ENCODE measurements at places on chromosomes 1 and 21.

DNA sequence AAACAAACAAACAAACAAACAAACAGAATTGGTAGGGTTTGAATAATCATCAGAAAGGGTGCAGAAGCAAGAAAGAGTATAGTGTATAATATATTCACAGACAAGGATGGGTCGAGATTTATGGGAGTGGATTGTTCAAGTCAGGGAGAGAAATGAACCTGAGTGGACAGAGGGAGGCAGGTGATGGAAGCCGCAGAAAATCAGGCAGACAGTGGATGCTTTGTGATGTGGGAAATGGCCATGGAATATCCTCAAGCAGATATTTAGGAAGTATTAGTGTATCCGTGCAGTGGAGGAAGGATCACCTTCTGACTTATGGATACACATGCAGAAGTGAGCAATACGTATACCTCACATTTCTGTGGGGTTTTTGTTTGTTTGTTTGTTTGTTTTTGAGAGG lies 14.0 kb upstream of the SLC45A1 start:
- DNase-seq: no peak

DNA sequence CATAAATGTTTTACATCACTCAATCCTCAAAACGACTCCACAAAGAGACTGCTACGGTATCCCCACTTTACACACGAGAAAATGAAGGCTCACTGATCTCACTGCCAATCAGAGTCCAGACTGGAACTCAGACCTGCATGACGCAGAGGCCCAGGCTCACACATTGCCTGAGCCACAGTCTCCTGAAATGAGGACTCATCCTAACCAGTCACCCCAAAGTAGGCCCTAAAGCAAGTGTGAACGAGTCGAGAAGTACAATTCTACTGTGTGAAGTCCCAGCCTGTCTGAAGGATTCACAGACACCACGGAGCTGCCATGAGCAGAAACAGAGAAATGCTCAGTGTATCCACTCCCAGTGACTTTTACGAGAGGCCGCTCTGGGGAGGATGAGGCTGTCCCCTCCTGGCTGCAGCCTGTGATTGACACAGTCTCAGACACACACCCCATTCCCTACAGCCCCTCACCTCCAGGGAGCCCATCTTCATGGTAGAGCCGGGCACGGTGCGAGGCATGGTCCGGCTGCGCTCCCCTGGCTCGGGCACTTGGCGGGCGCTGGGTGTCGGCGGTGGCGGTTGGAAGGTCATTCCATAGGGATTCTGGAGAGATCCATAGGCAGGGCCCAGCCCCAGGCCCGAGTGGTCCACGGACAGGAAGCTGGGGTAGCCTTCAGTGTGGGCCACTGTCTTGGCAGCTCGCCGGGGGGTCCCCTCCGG lies 26.7 kb upstream of the COL16A1 start:
- no peak for DNase-seq

- no peak for DNase-seq
Measured at GRCh38 chr1:114097109-114097508, 56.6 kb downstream of the SYT6 start.

- DNase-seq: no peak
Measured at GRCh38 chr1:231581859-231582258, 44.7 kb upstream of the DISC1 start.

DNA sequence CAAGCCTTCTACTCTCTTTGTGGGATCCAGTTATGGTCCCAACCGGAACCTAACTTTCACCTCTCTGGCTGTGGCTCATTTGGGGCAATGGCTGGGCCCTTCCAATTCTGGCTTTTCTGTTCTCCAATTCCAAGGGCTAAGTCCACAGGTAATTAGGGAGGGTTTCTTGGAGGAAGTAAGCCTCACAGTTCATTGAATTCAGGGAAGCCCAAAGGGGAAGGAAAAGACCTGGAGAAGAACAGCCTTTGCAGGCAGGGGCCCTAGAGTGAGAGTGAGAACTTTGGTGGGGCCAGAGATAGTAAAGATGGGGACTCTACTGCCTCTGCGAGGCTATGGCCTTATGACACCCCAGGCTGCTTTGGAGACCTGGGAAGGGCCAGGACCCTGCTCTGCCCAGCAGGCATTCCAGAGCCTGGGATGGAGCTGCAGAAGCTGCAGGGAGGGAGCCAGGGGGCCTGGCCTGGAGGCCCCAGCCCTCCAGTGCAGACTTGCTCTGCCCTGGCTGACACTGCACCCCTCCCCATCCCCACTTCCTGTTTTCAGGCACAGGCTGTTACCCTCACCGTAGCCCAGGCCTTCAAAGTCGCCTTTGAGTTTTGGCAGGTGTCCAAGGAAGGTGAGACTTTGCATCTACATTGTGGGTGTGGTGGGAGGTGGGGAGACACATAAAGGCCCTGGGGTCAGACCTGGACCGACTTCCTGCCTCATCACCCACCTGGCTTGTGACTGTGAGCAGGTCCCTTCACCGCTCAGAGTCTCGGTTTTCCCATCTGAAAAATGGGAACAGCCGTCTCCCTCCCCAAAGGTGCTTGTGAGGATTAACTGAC lies 18.9 kb downstream of the LDLRAP1 start:
- peak; percentile 36 for DNase-seq

Measured in stimulated activated CD4-positive, alpha-beta T cell treated with anti-CD3 and anti-CD28 coated beads, Interleukin-2, amount 100 ng/mL, for 48 hours (primary cell).